ENCODE measurements at places on chromosomes 3 and 15.

DNA sequence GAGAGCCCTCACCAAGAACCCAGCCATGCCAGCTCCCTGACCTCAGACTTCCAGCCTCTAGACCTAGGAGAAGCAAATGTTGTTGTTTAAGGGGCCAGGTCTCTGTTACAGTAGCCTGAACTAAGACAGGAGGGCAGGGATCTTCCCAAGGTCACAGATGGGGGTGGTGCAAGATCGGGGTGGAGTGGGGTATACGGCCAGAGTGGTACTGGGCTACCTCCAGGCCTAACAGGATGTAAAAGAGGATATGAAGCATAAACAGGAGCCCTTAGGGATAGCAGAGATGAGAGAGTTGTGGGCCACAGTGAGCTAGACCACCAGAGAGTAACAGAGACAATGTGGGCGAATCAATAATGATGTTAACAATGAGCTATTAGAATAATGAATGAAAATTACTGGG, 82.9 kb downstream of the TOP2B start:
- DNase-seq = no peak

GRCh38 chr3:172247525-172248274, 200.6 kb downstream of the GHSR start:
- DNase-seq = no peak

DNA sequence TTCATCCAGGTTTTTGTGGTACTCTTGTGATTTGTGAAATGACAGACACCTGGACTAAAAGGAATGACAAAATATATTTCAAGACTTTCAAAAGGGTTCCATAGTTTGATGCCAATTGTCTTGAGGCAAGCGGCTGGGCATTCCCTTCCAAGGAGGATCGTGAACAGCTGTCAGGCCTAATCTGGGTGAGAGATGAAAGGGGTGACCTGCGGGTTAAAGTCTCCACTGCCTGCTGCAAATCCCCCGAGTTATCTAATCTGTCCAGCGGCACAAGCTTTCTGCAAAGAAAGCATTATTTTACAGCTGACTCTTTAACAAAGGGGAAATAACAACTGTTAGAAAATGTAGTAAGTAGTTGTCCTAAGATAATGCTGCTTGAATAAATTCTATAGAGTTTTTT, 128.7 kb upstream of the MB21D2 start:
- no peak for DNase-seq

DNA sequence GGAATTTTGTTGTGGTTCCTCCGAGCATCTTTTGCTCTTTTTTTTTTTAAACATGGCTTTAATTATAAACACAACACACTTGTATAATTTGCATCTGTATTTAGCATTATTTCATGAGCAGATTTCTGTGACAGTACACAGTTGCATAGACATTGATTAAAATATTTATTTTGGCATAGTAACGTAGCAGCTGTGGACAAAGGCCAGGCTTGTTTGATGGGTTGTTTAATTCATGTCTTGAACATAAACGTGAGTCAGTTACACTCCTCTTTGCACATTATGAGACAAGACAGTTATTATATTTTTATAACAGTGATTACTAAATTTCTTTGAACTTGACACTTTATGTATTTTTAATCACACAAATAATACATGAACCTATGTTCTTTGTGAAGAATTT, 182.5 kb downstream of the CACNA2D3 start:
- no peak for DNase-seq

DNA sequence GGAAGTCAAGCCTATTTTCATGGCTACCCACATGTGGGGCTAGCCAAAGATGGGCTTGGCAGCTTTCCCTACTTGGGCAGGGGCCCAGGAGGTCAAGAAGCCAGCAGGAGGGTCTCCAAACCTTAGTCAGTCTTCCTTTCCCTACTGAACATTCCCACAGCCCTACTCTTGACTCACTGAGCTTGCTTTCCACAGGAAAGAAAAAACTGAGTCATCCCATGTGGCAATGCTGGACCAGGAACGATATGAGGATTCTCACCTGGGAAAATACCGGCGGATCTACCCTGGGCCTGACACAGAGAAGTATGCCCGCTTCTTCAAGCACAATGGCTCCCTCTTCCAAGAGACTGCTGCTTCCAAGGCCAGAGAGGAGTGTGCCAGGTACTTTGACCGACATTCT, 3.7 kb upstream of the NGRN start:
- no peak for DNase-seq

DNA sequence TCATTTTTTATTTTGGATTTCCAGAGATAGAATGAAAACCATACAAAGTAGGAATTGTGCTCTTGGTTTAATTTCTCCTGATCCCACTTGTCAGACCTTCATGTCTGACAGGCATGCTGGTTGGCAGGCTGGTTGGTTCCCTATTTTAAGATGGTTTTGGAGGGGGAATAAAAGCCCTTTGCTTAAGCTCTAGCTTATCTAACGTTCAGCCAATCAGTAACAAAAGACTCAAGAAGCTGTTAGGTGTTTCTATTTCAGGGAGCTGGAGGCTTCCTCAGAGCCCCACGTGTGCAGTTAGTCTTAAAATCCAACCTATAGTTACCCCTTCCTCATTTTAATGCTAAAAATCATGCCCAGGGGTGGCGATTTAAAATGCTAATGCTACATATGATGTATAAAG, 40.5 kb upstream of the XIRP1 start:
- DNase-seq = no peak
